ENCODE measurements at places on chromosomes 12 and 14.

DNA sequence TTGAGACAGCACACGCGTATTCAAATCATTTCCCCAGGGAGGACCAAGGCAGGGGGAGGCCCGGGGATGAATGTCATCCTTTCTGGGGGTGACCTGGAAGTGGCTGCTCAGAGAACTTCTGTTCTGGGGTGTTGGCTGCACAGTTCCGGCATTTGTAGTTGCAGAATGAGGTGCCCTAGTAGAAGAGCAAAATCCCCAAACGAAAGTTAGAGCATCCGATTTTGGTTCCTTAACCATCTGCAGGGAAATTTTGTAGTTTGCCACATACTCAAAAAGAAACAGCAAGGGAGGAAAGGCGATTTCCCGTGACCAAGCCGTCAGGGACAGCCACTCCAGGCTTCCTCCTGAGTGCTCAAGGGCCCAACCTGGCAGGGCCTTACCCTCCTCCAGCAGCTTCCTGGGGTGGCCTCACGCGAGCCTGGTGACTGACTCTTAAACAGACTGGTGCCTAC, 13.0 kb upstream of the TRAF3 start:
- DNase-seq, result no peak

GRCh38 chr12:6310771-6311610, 509 bp downstream of the PLEKHG6 start:
- DNase-seq, result no peak

GRCh38 chr12:77553976-77554619, 276.6 kb upstream of the NAV3 start:
- no peak for DNase-seq

DNA sequence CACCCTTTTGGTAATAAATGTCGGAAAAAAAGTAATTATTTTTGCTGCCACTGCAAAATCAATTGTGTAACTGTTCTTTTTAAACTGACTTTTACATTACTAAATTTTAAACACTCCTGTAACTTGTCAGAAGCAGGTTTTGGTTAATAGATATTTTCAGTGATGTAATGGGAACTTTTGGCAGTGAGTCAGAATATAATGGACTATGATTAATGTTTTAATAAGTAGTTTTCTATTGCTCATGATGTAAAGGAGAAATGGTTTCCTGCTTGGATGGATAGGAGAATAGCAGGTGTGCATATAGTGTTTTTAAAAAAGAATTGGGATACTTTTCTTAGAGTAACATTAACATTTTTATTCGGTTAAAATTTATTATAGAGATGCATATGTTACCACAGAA, 58.8 kb downstream of the TRMT5 start:
- DNase-seq, result no peak

- DNase-seq, result no peak
These were observed 232.2 kb downstream of the NUAK1 start for GRCh38 chr12:105906561-105906960.

DNA sequence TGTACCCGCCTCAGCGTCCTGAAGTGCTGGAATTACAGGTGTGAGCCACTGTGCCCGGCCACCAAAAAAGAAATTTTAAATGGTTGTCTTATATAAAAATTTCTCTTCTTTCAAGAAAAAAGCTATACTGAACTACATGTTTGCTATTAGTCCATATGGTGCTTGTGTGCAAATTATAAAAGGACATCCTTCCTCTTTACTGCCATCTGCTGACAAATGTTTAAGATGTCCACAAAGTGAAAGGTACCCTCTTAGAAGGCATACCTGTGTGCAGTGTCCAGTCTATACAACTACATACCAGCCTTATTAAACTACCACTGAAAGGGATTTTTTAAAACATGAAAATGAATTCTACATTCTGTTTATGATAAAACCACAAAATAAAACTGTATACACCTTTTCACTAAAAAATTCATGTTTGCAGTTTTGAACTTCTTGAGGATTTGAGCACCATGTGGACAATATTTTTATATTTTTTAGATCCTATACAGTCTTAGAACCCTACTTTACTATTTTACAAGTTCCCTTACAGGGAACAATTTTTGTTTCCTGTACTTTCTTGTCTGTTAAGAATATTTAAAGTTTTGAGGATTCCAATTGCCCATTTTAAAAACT, 32.8 kb upstream of the TOMM20L start:
- DNase-seq, result peak; percentile 2

- DNase-seq, result peak; percentile 19
These were observed 30.9 kb upstream of the AMN start for GRCh38 chr14:102891556-102891955.

GRCh38 chr12:70508178-70508577, 129.1 kb downstream of the PTPRB start:
- no peak for DNase-seq

DNA sequence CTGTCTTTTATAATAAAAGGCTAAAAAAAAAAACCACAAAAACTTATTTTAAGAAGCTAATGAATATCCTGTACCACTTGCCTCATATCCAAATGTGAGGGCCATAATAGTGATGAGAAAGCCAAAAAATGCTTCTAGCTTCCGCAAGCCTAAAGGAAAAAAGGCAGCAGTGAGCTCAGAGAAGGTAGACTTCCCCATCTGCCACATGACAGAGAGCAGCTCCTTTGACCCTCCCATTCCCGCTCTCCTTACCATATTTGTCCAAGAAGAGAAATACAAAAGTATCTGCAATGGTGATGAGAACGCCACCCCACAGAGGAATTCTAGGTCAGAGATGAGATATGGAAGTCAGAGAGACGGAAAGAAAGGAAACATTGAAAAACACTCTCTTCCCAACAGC, 27.1 kb downstream of the SLC11A2 start:
- no peak for DNase-seq

GRCh38 chr12:597926-598568, 65.2 kb downstream of the NINJ2 start:
- DNase-seq, result no peak

DNA sequence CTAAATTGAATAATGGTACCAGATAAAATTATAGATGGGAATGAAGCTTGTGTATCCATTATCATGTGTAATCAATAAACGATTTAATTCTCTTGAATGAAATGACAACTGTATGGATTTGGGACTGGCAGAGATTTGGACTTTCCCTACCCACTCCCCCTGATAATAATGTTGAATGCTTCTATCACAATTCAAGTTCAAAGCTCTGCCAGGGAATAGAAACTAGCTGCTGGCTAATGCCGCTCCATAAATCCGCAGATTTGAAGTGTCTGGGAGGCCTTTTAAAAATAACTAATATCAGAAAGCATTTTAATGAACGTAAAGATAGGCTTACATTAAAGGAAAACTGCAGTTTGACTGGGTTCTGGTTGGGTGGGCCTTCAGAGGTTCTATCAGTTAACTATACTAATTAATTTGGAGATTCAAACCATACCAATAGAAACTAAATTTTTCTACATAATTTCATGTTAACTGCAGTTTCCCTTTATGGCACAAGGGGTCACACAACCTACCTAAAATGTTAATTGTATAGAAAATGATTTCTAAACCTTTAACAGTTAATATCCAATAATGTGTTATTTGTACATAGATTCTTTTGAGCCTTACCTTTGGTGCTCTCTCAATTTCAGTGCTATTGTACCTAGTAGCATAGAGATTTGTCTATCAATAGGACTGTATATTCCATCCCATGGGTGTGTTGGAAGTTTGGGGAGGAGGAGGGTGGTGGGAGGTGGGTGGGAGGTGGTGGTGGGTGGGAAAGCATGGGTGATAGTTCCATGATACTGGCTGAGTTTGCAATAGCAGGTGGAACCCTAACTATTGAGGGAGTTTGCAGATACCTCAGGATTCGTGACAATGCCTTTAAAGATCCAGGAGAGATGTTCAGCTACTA, 4.9 kb downstream of the HNRNPA1 start:
- DNase-seq, result no peak

DNA sequence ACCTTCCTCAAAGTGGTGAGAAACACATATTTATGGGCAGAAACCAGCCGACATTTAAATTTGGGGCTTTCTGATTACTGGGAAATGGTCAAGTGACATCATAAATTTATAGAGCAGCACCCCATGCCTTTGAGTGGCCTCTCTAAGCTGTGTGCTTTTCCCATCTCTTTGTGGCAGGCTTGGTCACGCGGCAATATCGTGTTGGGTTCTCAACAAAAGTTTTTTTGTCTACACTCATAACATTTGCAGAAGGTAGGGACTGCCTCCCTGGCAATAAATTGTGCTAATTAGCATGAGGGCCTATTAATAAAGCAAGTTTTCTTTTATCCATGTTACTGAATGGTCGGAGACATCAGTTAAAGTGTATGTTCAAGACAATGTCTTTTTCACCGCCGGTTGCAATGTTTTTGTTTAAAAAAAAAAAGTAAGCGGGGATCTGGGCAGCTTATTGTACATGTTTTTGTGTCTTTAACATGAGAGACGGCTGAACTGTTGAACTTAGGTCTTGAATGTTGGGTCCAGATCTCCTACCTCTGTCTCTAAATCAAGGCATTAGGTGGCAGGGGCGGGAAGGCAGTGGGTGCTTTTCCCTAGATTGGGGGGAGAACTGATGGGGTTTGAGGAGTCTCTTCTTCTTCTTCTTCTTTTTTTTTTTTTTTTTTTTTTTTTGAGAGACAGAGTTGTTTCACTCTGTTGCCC, 193.3 kb downstream of the PHETA1 start:
- DNase-seq, result no peak

DNA sequence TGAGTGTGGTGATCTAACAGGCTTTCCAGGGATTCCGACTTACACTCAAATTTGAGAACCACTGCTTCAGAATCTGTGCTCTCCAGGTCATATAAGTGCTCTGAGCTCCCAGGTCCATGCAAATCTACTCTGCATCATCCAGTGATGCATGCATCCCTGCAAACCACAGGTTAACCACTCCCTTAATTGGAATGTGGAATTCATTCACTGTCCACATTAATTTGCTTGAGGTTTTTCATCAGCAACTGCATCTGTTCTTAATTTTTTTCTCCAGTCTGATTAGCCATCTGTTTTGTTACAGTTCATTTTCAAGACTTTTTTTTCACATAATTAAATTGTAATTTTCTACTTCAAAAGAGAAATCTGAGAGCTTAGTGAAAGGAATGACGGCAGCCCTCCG, 43.4 kb upstream of the RIN3 start:
- peak; percentile 86 for DNase-seq

GRCh38 chr12:100688451-100688864, 106.1 kb upstream of the ANO4 start:
- no peak for DNase-seq

DNA sequence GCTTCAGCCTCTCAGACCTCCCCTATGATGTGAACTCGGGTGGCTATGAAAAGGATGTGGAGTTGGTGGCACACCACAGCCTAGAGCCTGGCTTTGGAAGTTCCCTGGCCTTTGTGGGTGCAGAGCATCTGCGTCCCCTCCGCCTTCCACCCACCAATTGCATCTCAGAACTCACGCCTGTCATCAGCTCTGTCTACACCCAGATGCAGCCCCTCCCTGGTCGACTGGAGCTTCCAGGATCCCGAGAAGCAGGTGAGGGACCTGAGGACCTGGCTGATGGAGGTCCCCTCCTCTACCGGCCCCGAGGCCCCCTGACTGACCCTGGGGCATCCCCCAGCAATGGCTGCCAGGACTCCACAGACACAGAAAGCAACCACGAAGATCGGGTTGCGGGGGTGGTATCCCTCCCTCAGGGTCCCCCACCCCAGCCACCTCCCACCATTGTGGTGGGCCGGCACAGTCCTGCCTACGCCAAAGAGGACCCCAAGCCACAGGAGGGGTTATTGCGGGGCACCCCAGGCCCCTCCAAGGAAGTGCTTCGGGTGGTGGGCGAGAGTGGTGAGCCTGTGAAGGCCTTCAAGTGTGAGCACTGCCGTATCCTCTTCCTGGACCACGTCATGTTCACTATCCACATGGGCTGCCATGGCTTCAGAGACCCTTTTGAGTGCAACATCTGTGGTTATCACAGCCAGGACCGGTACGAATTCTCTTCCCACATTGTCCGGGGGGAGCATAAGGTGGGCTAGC, 7.0 kb upstream of the RPS26 start:
- DNase-seq, result no peak

- DNase-seq, result no peak
These were observed 281.7 kb downstream of the DUSP6 start for GRCh38 chr12:89070603-89071002.

DNA sequence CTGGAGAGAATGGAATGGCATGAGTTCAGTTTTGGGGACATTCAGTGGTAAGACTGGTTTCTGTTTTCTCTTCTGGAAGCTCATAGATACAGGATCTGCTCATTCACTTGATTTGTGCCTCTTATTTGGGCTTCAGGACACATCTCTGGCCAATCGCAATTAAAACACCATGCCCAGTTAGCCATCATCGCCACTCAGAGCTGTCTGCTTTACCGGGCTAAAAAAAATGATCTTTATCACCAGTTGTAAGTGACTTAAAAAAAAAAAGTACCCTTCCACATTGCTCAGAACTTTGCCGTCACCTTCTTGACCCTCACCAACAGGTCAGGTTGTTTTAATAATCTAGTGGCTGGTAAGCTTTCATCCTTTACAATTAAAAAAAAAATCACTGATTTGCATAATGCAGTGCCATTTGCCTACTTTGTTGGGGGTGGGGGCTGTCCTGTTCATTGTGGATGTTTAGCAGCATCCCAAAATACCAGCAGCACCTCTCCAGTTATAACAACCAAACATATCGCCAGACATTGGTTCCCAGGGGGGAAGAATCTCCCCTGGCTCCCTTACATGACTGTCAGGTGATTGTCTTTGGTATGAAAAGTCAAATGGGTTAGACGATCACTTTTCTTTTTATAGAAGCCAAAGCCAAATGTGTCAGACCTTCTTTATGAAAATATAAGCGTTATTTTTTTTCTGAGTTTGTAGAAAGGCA, 150.1 kb downstream of the PRKCH start:
- DNase-seq, result no peak

- no peak for DNase-seq
These were observed 477.7 kb upstream of the NOVA1 start for GRCh38 chr14:27075503-27075902.

DNA sequence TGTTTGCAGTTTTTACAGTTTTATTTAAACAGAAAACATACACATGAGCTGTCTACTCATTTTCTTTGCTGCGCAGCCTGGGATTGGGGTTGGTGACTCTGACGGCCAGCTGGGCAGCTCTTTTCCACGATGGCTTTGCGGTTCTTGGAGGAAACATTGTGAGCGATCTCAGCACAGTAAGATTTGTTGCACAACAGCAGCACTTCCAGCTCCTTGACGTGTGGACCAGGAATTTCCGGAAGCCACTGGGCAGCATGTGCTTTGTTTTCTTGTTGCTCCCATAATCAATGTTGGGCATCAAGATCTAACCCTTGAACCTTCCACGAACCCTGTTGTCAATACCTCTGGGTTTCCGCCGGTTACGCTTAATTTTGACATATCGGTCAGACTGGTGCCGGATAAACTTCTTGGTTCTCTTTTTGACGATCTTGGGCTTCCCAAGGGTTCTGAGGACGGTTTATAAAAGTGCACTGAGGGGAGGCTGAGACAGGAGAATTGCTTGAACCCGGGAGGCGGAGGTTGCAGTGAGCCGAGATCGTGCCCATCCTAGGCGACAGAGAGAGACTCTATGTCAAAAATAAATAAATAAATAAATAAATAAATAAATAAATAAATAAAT, 21.8 kb downstream of the FKBP11 start:
- DNase-seq, result no peak

DNA sequence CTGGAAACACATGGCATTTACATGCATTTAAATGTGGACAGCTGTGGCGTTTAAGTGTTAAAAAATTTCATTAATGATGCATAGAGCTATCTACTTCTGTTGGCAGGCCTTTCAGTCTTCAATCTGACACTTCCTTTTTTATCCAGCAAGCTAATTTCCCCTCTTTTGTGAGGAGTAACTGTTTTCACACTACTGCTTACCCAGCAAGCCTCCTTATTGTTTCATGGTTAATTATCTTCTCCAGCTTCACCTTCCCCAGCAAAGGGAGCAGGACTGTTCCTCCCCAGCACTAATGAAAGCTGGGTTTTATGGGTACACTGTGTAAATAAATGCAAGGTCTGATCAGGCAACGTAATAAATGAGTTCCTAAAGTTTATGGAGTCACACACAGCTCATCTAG, 129.4 kb upstream of the NPAS3 start:
- no peak for DNase-seq
